Memory B cell (primary cell): ENCODE measurements at places on chromosomes 5 and 9.

DNA sequence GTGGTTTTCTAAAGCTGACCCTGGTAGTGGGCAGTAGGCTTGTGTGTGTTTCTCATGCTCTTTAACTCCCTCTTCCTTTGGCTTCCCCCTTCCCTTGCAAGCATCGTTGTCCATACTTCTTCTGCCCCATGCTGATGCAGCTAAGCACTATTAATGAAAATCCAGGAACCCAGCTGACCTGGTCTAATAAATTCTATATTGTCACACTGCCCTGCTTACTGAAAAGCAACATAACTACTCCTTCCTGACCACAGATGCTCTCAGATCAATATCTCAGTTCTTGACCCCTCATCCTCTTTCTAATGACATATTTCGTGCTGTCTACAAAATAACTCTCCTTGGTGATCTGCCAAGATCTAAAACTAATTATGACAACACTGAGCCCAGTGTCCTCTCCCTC, 405.5 kb downstream of the EFNA5 start:
- no peak for DNase-seq

DNA sequence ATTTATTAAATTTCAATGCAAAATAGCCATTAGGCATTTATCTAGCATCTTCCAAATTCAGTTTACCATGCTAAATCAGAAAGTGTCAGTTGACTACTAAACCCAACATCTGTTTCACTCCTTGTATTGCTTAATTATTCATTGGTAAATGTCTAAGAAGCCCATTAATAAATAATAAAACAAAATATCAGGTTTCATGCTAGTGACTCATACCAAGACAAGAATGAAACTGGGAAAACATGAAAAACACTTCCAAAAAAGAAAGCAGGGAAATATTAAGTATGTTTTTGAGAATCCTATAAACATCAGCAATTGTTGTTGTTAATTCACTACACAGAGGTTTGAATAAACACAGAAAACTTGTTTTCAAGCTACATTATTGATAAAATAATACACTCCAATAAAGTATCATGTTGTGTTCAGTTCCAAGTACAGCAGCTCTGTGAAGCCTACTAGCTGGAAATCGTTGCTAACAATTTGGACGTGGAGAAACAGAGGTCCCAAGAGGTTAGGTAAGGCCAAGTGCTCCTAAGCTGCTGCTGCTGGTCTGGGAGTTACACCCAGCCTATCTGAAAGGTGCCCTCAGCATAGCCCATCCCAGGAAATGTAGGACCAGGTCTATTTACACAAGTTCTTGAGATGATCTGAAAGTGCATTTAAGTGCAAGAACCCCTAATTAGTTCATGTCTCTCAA, 78.8 kb downstream of the GNAQ start:
- DNase-seq: no peak

DNA sequence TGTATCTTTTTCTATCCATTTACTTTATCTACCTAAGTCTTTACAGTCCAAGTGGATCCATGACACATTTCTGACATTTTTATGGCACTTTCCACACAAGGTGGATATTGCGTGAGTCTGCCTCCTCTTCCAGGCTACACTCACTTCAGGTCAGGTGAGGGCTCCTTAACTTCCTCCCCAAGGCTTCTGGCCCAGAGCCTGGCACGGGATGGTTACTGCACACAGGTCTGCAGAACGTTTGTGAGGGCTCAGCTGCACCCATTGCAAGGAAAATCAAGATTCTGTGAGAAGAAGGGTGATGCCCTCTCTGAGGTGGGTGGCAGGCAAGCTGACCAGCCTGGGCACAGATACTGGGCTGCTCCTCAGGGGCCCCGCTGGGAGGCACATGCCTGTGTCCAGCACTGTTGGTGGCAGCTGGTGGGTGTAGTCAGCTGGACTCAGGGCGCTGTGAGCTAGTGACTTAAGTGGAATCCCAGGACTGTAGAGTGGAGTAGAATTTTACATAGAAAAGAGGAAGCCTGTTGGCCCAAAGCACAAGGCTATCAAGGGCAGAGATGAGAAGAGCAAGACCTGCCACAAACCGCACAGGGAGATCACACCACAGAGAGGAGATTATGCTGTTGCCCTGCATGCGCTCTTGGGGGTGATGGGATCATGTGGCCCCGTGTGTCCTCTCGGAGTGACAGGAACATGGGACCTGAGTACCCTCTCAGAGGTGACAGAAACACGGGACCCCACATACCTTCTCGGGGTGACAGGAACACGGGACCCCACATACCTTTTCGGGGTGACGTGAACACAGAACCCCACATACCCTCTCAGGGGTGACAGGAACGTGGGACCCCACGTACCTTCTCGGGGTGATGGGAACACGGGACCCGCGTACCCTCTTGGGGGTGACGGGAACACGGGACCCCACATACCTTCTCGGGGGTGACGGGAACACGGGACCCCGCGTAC, 21.3 kb downstream of the AHRR start:
- no peak for DNase-seq

DNA sequence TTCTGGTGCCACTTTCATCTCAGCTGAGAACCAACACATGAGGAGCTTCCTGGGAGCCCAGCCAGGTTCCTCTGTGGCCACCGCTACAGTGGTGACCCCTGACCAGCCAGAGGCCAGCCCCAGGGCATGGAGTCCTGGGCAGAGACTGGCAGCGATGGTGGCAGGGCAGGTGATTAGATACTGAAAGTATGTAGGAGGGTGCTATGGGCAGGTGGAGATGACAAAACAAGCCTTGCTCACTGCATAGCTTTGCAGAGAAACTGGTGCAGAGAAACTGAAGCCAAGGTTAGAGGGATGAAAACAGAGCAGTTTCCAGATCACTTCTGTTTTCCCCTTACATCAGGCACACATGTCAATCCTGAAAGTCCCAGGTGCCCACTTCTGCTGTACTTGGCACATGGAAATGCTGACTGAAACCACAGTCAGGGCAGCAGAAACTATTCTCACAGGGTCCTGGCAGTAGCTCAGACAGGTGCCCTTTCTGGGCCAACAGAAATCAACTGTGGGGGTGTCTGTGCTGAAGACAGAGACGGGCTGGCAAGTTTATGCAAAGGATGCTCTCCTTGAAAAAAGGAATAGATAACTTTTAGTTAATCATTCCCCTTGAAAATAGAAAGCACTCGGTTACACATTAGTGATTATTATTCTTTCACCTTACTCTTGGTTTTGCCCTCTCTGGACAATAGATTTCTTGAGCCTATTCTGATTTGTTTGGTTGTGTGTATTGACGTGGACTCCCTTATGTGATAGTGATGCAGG, 90.3 kb downstream of the ANKRD55 start:
- no peak for DNase-seq

DNA sequence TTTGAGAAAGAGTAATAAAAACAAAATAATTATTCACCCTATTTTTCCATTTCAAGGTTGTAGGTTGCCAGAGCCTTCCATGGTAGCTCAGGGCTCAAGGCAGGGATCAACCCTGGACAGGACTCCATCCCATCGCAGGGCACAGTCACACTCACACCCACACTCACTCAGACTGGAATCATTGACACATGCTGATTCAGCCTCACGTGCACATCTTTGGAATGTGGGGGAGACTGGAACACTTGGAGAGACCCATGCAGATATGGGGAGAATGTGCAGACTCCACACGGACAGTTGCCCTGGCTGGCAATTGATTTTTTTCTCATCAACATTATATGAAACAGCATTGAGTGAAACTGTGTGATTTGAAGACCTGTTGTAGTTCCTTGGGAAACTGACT, 234.1 kb downstream of the ADGRV1 start:
- DNase-seq: no peak

- no peak for DNase-seq
Observed at GRCh38 chr5:10671041-10672008, 89.7 kb downstream of the DAP start.

DNA sequence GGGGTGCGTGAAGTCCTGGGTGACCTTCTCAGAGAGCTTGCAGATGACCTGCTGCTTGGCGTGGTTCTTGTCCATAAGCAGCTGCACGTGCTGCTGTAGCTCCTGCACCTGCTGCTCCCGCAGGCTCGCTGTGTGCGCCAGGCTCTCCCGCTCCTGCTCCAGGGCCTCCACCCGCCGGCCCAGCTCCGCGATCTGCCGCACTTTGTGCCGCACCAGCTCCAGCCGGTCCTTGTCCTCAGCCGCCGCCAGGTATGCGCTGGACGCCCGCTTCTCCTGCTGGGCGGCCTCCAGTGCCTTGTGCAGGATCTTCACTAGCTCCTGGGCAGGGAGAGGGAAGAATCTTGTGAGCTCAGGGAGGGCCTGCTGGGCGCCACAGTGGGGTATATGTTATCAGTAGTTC, 28.5 kb upstream of the CORO2A start:
- no peak for DNase-seq

- no peak for DNase-seq
Observed at GRCh38 chr9:90162326-90162725, 480.3 kb downstream of the DIRAS2 start.

GRCh38 chr9:30293231-30293630, 2091.2 kb upstream of the ACO1 start:
- DNase-seq: no peak

DNA sequence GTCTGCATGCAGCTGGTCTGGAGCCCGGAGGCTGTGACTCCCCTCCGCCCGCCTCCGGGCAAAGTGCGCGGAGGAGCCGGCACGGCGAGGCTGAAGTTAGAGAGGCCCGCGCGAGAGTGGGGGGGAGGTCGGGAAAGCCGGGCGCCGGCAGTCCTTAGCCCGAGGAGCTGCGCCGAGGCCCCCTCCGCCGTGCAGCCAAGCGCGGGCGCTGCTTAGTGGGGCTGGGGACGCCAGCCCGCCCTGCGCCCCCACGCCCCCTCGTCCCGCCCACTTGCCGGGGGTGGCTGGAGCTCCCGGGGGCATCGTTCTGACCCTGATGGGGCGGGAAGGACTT, 403 bp downstream of the NINJ1 start:
- DNase-seq: peak; percentile 71

- no peak for DNase-seq
Observed at GRCh38 chr9:112283582-112284253, 49.7 kb downstream of the PTBP3 start.

DNA sequence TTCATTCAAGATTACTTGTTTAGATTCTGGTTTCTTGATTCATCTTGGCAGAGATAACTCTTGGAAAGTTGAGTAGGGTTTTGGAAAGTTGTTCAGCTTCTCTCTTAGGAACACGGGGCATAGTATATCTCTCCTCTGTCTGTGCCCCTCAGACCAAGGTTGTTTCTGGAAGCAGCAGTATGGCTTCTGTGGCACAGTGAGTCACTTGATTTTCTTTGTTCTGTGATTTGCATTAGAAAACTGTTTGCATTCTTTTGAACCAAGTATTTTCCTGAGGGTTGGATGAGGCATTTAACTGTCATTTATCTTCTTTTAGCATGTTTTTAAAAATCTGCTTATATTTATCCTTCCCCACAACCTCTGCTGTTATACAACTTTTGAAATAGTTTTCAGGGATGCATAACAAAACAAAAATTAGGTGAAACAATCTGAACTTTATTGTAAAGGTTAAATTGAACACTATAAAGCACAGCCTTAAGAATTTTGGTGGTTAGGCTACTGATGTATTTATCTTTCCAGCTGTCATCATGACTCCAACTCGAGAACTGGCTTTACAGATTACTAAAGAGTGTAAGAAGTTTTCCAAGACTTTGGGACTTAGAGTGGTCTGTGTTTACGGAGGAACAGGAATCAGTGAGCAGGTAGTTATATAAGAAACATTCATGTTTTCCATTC, 26.5 kb downstream of the DDX46 start:
- DNase-seq: no peak

- DNase-seq: no peak
Observed at GRCh38 chr5:173498739-173499470, 117.5 kb downstream of the BOD1 start.

- no peak for DNase-seq
Observed at GRCh38 chr9:130789747-130790672, 45.0 kb upstream of the ABL1 start.

- no peak for DNase-seq
Observed at GRCh38 chr5:132414634-132415378, 45.3 kb downstream of the SLC22A5 start.

DNA sequence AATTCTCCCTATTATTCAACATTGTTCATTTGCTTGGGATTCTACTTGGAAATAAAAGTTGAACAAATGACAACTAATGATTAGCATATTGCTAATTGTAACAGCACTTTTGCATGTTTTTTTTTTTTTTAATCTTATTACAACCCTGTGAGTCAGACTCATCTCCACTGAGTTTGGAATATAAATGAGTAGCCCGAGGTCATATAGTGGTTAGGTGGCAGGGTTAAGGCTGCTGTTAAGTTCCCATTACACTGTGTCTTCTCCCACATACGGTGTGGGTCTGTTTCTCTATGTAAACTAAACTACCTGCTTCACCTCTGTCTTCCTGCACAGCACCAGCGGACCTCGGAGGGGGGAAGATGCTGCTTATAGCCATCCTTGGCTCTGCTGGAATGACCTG, 92.4 kb downstream of the EQTN start:
- DNase-seq: no peak

GRCh38 chr9:136564379-136564988, 18.6 kb upstream of the NOTCH1 start:
- DNase-seq: no peak

GRCh38 chr5:20023686-20024180, 35.7 kb upstream of the CDH18 start:
- no peak for DNase-seq

GRCh38 chr5:170176916-170177315, 55.9 kb upstream of the C5orf58 start:
- DNase-seq: no peak

DNA sequence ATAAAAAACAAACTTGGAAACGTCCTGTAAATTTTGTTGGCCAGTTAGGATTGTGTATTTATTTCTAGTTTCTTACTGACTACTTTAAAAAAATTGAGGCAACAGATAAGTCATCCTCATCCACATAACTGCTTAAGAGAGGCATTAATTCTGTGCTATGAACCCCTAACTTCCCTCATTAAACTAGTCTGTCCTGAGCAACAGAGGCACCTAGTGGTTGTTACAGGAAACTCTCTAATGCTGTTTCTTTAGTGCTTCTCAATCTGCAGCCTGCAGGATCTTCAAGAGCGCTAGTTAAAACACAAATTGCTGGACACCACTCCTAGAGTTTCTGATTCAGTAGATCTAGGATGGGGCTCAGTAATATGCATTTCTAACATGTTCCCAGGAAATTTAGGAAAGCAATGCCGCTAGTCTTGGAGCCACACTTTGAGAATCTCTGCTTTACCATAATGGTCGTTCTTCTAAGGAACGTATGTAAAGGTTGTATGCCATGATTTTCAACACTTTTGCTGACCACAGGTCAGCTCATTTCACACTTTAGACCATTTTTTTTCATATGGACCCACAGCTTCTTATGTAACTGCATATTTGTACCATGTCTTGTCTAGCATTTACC, 410.1 kb upstream of the SMARCA2 start:
- DNase-seq: no peak

DNA sequence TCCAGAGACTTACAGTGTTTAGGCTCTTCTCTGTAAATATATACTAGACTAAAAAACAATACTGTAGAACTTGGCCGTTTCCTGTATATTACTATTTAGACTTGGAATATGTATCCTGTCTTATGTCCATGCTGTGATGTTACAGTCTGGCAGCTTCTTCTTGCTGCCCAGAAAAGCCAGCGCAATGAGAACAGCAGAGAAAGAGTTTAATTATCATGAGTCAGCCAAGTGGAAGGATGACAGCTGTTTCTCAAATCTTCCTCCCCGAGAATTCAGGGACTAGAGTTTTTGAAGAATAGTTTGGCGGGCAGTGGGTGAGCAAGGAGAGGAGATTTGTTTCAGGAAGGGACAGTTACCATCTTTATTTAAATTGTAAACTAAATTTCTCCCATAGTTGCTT, 37.5 kb downstream of the NAA35 start:
- no peak for DNase-seq

- no peak for DNase-seq
Observed at GRCh38 chr5:150190503-150190979, 679 bp downstream of the SLC6A7 start.
